CD14-positive monocyte (primary cell): ENCODE measurements at places on chromosomes 2 and 18.

GRCh38 chr2:28210535-28210934 is 182.1 kb upstream of the FOSL2 start:
- no peak for DNase-seq

GRCh38 chr18:75660932-75661331 is 233.4 kb upstream of the SMIM21 start:
- DNase-seq = no peak

GRCh38 chr2:96090196-96090926 is 26.0 kb downstream of the ADRA2B start:
- no peak for DNase-seq

DNA sequence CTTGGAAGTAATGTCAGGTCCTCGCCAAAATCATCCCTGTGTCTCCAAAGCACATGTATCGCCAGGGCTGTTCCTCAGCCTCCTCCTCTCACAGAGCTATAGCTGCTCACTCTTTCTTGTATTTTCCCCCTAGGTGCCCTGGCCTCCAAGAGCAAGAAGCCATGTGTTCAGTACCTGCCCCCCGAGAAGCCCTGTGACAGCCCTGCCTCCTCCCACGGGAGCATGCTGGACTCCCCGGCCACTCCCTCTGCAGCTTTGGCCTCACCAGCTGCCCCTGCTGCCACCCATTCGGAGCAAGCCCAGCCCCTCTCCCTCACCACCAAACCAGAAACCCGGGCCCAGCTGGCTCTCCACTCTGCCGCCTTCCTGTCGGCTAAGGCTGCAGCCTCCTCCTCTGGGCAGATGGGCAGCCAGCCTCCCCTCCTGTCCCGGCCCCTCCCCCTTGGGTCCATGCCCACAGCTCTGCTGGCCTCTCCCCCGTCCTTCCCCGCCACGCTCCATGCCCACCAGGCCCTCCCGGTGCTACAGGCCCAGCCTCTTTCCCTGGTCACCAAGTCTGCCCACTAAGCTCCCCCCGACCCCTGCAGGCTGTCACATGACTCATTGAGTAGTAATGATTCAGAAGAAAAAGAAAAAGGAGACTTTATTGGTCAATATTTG is 18.8 kb downstream of the TGOLN2 start:
- peak; percentile 49 for DNase-seq

DNA sequence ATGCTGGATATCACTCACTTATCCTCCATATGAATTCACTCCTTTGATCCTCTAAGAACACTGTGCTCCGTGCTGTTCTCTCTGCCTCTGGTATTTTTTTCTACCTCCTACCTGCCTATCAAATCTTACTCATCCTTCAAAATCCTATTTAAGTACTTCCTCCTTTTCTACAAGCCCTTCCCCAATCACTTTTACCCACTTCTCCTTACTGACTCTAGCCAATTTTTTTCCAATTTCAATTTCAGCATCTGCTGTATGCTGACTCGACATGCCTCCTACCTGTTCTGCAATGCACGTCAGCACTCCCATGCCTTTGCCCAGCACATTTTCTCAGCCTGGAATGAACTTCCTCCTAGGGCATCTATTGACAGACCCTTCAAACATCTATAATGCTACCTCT is 37.3 kb upstream of the LNPK start:
- peak; percentile 5 for DNase-seq

GRCh38 chr2:122079844-122080243 is 324.4 kb downstream of the TSN start:
- DNase-seq = no peak

DNA sequence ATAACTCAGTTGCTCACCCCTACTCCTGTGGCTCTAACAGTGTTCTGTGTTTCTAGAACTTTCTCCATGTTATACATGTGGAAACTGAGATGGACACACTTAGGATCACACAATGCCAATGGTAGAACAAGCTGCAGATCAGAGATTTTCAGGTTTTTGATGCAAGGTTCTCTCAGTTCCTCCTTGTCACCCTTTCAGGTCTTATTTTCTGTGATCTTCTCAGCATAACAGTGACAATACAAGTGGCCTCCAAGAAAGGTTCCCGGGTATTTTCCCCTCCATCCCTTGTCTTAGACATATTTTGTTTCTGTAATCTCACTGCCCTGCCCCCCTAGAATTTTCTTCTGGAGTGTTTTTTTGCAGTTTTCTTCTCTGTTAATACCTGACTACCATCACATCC is 6.2 kb upstream of the MGAT5 start:
- no peak for DNase-seq

DNA sequence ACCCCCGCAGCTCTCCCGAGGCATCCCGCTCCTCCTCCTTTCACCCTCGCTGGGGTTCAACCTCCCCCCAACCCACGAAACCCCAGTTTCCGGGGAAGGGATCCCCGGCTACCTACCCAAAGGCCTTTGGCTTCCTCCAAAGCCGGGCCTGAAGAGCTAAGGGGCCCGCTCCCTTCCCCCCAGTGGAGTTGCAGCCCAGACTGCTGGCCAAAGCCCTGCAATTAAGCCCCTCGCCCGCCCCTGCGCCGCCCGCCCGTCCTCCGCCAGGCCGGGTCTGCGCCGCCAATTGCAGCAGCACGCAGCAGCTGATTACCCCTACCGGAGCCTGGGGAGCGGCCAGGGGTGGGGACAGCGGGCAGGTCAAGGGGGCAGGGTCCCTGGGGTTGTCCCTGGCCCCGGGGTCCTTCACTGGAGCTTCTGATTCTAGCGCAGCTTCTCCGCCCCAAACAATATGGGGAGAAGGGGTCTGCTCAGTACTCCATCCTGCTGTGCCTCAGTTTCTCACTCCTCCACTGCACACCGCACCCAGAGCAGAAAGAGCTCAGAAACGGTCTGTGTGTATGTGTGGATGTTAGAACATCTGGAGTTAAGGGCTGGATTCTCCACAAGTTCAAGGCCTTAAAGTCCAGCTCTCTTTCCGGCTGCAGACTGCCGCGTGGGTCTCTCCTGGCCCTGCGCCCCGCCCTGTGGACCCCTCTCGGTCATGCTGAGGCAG is 16.9 kb downstream of the WNT10A start:
- DNase-seq = no peak

DNA sequence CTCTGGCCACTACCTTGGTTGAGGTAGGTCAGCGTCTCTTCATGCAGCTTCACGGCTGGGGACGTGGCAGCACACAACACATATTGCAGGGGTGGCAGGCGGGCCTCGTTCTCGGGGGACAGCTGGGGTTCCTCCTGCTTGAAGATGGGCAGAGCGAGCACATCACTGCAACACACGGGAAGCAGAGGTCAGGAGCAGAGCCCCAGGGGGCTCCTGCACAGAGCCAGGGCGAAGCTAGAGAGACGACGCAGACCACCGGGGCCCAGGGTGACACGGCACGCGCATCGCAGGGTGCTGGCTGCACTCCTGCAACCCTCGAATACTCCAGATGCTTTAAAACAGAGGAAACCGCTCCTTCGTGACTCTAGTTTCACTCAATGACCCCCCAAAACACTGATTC is 3.9 kb downstream of the TFCP2L1 start:
- no peak for DNase-seq

DNA sequence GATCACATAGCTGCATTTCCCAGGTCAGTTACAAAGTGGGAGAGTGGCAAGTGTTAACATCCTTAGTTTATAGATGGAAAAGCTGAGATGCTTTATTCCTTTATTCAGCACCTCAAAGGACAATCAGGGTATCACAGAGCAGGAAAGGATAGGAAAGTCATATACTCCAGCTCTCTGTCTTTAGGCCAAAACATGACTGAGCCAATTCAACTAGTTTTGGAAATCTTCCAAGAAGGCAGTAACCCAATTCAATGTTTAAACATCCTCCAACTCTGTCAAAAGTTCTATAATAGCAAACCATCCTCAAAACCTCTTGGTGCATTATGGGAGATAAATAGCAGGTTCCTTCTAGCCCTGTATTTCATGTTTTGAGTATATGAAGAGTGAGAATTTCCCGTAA is 25.2 kb downstream of the CASP8 start:
- no peak for DNase-seq

GRCh38 chr2:40654346-40654745 is 202.5 kb upstream of the SLC8A1 start:
- no peak for DNase-seq

GRCh38 chr18:79597831-79598632 is 81.6 kb upstream of the CTDP1 start:
- DNase-seq = no peak

- peak; percentile 17 for DNase-seq
Measured at GRCh38 chr2:204177977-204178522, 241.5 kb downstream of the ICOS start.

DNA sequence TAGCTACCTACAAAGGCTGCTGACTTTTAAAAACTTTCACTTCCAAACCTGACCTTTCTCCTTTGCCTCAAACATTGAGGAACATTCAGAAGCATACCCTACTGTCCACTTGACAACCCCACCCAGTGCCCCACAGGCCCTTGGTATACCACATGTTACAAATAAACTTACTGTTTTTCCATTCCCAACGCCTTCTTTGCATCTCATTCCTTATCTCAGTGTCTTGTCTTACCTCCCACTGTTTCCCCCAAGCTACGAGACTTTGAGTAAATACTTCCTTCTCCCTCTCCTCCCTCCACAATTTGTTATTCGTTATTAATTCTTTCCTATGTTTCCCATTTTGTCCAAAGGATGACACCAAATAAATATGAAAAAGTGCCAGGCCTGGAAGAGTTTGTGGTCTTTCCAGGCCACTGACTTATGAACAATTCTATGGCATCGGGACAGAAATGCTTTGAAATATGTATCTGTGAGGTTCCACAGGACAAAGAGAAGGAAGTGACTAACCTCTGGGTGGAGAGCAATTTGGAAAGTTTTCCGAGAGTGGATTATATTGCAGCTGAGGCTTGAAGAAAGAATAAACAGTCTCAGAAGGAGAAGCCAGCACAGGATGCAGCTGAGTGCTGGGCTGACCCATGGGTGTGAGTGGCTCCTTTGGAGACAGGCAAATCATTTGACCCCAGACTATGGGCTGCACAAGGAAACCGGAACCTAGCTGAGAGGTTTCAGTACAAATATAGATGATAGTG is 409.0 kb downstream of the LPIN1 start:
- no peak for DNase-seq

- peak; percentile 29 for DNase-seq
Measured at GRCh38 chr2:119264781-119265692, 41.4 kb downstream of the STEAP3 start.

DNA sequence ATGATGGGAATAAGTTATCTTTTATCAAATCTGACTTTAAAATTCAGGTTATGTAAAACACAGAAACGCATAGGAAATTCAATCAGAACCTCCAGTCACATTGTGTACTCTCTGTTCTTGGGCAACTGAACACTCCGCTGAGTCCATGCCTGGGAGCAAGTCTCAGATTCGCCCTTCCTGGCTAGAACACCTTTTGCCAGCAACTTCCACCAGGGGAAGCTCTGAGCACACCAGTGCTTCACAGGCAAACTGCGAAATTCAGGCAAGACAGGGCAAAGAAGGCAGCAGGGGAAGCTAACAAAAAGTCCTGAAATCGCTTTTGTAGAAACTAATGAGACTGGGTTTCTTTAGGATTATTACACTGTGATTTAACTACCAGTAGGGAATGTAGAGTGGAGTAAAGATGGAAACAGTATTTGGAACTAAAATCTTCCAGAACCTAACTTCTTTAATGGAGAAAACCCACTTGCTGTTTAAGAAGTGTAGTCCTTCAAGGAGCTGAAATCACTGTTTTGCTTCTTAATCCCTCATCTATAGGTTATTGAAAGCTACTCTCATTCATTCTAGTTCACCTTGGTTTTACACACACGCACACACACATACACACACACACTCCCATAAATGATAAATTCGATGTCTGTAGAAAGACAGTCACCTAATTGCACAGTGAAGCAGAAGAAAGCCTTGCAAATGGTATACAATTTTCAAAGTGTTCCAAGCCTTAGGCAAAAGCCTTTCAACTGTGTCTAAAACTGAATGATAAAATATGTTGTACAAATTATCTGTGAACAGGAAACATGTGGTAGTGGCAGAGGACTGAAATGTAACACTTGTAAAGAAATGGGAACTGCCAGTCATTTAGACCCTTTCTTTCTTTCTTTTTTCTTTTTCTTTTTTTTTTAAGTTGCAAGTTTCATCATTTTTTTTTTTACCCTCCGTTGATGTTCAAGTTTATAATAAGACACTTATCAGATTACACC is 214.5 kb downstream of the TMEM182 start:
- no peak for DNase-seq

DNA sequence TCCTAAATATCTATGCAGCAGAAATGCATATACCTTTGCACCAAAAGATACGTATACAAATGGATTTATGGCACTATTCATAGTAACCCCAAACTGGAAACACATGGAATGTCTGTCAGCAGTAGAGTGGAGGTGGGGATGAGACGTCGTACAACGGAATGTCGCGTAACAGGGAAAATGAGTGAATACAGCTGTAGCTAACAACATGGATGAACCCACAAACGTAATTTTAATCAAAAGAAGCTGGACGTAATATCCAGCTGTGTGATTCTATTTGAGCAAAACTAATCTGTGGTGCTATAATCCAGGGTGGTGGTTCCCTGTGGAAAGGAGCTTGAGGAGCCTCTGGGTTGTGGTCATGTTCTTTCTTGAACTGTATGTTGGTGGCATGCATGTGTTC is 89.9 kb downstream of the MTA3 start:
- no peak for DNase-seq

- DNase-seq = peak; percentile 44
Measured at GRCh38 chr2:74554820-74555531, 456 bp downstream of the DOK1 start.

DNA sequence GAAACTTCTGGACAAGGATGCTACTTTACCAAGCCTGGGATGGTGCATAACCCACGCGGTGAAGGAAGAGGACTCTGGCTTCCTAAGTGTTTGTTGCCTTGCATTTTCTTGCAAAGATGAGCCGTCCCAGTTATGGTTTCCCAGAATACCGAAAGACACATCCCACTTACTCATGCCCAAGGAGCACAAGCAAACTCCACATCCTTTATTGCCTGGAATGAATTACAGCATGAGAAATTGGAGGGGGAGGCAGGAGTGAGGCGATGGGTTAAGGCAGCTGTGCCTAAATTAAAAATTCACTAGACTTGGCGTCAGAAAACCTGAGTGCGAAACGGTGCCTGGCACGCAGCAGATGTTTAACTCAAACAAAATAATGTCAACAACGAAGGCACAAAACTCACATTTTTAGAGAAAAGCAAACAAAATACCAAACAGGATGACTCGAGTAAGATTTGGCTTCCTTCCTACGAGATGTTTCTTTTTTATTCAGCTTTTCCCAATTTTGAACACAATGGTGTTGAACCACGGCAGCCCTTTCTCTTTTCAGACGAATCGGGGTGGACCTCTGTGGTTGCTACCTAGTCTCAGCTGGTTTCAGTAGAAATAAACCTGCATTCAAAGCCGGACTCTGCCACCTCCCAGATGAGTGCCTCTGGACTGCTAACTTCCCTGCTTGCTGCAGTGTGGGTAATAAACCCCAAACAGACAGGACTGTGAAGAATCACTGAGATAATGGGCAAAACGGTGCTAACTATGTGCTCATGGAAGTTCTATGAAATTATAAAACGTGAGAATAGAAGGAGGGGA is 100.3 kb upstream of the NCK2 start:
- no peak for DNase-seq

DNA sequence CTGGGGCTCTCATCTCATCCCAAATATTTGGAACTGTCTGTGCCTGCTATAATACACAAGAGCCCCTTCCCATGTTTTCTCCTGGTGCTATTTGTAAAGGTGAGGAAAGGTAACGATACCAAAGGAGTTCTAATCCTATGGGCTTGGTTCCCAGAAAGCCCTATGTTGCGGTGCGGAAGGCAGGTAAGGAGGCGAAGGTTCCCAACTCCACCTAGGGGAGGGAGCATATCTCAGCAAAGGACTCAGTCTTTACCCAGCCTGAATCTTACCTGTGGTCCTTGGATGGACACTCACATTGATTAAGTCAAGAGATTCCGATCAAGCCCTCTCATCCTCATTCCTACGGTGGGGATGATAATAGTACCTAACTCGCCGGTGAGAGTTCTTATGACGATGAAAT is 140.1 kb downstream of the BCL2 start:
- no peak for DNase-seq
